Activated CD8-positive, alpha-beta T cell treated with anti-CD3 and anti-CD28 coated beads for 36 hours (primary cell): ENCODE measurements at places on chromosomes 7 and 10.

DNA sequence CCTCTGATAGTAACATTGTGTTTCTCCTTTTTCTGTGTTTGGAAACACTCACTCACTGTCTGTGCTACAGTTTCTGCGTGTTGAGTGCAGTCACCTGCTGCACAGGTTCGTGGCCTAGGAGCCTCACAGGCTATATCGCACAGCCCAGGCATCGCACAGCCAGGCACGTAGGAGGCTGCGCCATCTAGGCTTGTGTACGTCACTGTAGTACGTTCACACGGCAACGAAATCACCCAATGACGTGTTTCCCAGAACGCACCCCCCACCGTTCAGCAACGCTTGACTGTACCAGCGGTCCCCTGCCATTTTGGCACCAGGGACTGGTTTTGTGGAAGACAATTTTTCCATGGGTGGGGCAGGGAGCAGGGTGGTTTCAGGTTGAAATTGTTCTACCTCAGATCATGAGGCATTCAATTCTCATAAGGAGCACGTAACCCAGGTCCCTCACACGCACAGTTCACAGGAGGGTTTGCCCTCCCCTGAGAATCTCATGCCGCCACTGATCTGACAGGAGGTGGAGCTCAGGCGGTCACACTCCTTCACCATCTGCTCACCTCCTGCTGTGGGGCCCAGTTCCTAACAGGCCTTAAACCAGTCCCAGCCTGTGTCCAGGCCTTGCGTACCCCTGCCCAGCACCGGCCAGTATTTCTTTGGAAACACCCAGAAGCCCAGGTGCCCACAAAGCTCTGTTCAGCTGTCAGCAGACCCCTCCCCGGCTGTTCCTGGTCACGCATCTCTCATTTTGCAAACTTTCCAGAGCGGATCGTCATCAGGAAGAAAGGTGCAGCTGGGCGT, 23.2 kb upstream of the PRKAR1B start:
- DNase-seq: no peak

GRCh38 chr10:78805176-78805575, 263.6 kb upstream of the ZMIZ1 start:
- DNase-seq: no peak

GRCh38 chr7:134362587-134363483, 46.1 kb upstream of the SLC35B4 start:
- DNase-seq: no peak

DNA sequence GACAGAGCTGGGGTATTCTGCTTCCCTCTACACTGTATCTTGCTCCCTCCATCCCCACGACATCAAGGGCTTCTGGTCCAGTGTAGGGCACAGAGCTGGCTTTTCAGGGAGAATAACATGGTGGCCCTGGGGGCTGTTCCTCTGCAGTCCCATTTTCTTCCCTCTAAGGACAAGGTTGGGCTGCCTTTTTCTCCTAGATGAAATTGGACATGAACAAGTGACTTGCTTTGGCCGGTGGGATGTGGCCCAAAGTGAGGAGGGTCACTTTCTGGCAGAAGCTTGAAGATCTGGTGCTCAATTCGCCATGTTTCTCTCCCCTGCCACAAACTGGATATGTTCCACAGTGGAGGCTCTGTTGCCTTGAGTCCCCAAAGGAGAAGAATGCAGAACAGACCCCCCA, 235.7 kb downstream of the EMX2 start:
- DNase-seq: no peak

DNA sequence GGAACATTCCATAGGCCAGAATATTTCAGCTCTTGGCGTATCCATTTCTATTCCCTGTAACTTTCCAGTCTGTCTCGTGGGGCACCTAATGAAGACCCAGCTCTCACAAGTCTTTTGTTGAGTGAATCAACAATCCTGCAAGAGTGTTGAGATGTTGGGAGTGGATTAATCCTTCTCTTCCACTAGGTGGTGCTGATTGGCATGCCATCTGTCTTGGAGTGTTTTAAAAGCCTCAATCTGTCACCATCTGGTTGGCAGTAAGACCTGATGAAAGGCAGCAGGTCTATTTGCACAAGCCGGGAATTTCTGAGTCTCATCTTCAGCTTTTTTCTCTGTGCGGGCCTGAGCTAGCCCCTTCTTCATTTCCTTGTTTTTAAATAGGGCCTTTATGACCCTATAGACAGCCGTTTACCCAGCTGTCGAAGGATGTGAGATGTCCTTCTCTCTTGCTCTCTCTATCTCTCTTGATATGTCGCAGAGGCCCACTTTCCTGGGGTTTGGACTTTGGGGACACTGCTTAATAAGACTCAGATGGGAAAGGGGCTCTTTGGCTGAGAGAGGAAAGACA, 180.5 kb downstream of the ZNF365 start:
- peak; percentile 13 for DNase-seq

- DNase-seq: no peak
These were observed 14.2 kb upstream of the SLC18A3 start for GRCh38 chr10:49595713-49596492.

- no peak for DNase-seq
These were observed 211.7 kb downstream of the CCSER2 start for GRCh38 chr10:84540022-84540616.

- DNase-seq: no peak
These were observed 20.0 kb upstream of the GPR146 start for GRCh38 chr7:1024331-1024841.

DNA sequence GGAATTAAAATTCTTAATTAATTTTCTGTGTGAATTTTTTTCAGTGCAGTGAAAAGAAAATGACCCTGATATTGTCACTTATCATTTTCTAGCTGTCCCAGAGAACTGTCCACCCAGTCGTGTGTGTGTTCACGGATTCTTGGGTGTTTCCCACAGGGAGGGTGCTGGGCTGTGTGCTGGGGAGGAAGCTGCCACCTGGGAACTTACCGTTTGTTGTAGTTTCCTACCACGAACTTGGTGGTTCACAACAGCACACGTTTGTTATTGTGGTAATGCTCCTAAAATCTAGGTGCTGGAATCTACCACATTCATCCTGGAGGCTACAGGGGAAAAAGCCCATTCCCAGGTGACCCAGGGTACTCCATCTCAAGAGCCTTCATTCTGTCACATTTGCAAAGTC, 276.1 kb downstream of the GLRX3 start:
- DNase-seq: no peak

GRCh38 chr7:157813741-157814661, 477.2 kb downstream of the DNAJB6 start:
- no peak for DNase-seq

GRCh38 chr7:113087071-113087998, 708 bp upstream of the GPR85 start:
- no peak for DNase-seq

- no peak for DNase-seq
These were observed 27.3 kb downstream of the BNIP3 start for GRCh38 chr10:131954356-131954965.

DNA sequence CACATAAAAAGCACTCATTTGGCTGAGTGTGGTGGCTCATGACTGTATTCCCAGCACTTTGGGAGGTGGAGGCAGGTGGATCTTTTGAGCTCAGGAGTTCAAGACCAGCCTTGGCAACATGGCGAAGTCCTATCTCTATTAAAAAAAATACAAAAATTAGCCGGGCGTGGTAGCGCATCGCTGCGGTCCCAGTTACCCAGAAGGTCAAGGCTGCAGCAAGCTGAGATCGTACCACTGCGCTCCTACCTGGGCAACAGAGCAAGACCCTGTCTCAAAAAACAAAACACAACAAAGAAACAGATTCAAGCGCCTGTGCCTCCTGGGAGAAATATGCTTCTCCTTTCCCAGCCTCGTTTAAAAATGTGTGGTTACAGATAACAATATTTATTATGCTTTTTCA, 2.2 kb upstream of the ABCF2 start:
- no peak for DNase-seq

- no peak for DNase-seq
These were observed 264.1 kb downstream of the GRID1 start for GRCh38 chr10:86102451-86102850.

- DNase-seq: no peak
These were observed 77.1 kb downstream of the ENO4 start for GRCh38 chr10:116926426-116926825.

GRCh38 chr7:28096713-28097112, 83.9 kb downstream of the JAZF1 start:
- DNase-seq: peak; percentile 48

- no peak for DNase-seq
These were observed 10.4 kb downstream of the ABLIM1 start for GRCh38 chr10:114647545-114648138.

GRCh38 chr7:155000795-155001194, 2.1 kb downstream of the PAXIP1 start:
- DNase-seq: peak; percentile 23

DNA sequence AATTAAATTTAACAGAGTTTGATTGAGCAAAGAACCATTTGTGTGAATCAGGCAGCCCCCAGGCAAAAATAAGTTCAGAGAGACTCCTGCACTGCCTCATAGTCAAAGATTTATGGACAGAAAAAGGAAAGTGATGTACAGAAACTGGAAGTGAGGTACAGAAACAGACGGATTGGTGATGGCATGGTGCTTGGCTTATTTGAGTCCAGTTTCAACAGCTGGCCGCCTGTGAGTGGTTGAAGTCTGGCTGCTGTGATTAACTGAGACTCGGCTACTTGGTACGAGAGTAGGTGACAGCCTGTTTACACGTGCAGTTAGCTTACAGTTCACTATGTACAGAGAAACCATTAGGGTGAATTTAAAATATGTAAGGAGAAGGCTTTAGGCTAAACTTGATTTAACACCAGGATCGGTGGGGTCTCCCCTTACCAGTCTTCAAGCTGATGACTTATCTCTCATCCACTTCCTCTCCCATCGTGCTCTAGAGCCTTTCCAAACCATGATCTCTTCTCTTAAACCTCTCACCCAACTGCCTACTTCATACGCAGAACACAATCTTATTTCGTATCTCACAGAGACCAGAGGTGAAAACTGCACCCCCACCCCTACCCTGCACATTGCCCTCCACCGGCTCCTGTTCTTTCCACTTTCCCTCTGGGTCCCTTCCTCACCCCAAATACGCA, 5.0 kb upstream of the MSMB start:
- DNase-seq: no peak

- no peak for DNase-seq
These were observed 62.8 kb downstream of the TACC2 start for GRCh38 chr10:122051609-122052385.

DNA sequence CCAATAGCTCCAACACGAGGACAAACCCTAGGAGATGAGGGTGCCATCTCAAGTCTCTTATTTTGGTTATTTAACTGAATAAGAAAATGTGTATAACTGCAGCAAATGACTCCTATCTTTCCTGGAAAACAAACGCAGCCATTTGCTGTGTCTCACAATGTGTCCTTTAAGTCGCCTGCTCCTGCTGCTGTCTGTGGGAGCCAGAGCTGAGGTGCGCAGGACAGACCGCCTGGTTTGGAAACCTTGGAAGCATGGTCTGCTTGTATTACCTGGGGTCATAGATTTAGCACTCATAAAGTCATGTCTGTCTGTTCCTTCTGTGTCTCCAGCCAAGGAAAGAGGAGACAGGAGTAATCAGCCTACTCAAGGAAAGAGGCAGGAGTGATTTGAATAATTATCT, 760.2 kb downstream of the GRID1 start:
- DNase-seq: no peak

DNA sequence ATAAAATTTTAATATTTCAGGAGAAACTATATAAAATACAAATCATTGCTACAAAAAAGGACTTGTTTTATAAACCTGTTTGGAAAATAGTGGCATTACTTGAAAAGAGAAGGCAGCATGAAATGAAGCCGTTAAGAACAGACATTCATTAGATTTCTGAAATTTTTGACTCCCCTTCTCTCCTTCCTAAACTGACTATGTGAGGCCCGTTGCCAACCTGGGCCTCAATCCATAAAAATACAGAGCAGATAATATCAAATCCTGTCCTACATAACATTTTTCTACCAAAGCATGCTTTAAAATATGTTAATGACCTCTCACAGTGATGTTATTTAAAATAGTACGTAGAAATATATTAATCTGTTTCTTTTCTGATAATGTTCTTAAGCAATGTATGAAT, 34.5 kb upstream of the ING3 start:
- no peak for DNase-seq

DNA sequence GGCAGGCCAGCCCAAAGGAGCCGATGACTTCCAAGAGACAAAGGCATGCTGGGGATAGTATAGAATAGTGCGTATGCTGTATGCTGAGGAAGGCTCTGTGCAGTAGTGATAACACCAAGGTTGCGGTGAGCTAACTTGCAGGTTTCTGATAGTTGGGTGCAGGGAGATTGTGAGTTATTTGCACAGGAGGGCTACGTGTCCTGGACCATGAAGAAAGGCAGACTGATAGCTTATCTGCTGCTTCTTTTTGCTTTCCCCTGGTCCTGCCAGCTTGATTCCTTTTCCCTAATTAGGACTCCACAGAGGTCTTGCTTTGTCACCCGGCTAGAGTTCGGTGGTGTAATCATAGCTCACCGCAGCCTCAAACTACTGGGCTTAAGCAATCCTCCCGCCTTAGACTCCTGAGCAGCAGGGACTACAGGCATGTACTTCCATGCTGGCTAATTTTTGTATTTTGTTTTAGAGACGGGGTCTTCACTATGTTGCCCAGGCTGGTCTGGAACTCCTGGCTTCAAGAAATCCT, 43.9 kb upstream of the ARHGAP12 start:
- no peak for DNase-seq

DNA sequence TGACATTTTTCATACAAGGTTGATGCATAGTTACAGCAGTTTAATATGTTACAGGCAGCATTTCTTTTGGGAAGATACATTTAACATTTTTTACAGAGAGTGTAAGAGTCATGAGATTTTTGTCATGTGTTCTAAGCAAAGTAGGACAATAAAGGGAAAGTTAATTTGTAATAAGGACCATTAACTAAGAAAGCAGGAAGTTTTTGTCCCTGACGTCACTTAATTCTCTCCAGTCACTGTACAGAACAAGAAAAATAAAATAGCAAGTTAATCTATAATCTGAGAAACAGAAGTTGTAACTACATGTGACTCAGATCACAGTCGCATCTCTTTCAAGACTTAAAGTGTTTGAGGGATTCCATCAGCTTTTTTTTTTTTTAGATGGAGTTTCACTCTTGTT, 49.5 kb upstream of the CAPZA2 start:
- DNase-seq: no peak

- DNase-seq: no peak
These were observed 227.9 kb downstream of the PHTF2 start for GRCh38 chr7:78026492-78026891.

GRCh38 chr10:102904346-102904745, 13.7 kb upstream of the CNNM2 start:
- DNase-seq: no peak

DNA sequence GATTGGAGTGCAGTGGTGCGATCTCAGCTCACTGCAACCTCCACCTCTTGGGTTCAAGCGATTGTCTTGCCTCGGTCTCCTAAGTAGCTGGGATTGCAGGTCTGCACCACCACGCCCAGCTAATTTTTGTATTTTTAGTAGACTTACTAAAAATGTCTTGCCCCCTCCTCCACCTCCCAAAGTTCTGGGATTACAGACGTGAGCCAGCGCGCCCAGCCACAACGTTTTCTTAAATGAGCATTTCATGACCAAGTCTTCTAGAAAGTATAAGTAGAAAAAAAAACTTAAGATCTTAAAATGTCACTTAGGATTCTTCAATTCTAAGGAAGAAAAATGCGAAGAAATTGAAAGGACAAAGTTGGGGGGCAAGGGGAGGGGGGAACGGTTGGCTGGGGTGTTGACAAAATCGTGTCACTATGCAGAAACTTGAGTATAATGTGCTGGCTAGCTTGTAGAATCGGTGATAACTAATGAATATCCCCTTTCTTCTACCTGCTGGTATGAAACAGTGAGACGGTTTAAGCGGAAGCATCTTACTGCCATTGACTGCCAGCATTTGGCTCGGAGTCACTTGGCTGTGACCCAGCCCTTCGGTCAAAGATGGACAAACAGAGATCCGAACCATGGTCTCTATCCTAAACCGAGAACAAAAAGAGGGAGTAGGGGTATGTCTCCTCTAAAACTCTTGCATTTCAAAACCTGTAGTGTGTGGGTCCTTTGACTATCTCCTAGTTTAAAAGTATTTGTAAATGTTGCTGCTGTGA, 12.7 kb downstream of the FBH1 start:
- no peak for DNase-seq
